ENCODE measurements at places on chromosomes 3 and 15.

DNA sequence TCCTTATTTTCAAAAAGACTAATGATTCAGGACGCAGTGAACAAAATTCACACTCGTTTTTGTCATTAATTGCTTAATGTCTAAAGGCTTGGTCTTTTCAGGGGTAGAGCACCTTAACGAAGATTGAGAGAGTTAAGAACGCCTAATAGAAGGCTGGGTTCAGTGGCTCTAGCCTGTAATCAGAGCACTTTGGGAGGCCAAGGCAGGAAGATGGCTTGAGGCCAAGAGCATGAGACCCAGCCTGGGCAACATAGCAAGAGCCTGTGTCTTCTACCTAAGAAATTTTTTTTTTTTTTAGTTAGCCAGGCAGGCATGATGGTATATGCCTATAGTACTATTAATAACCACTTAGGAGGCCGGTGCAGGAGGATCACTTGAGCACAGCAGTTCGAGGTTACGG lies 7.5 kb downstream of the PIK3CB start:
- DNase-seq, result no peak

GRCh38 chr3:172726380-172726779 lies 15.5 kb upstream of the NCEH1 start:
- no peak for DNase-seq

DNA sequence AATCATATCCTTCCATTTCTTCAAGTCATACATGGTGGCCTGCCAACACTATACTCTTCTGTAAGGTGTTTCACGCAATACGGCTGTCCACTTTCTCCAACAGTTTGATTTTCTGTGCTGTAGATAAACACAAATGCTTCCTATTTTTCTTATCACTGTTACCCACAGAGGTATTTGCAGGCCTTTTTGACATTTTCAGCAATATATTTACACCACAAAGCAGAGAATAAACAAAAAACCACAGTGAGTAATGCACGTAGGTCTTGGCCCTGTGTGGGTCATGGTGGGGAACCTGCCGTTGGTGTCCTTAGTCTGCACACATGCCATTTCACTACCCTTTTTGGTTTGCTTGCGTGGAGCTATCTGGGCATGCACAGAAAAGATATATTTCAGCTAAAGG lies 59.5 kb downstream of the LRRC28 start:
- no peak for DNase-seq

GRCh38 chr3:73490453-73491286 lies 134.1 kb downstream of the PDZRN3 start:
- DNase-seq, result no peak

DNA sequence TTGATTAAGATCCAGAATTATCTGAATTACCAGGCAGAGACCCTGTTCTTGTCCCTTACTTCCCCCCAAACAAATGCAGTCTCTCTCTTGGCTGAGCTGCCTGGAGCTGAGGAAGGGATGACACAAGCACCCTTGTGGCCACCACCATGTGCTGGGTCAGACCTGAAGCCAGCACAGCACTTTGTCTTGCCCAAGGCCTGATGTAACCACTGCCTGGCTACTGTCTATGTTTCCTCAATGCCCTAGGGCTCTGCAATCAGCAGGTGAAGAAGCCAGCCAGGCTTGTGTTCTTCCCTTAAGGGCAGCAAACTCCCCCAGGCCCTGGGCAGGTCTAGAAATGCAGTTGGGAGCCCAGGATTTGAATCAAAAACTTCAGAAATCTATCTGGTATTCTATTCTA lies 15.8 kb upstream of the CASR start:
- DNase-seq, result no peak

GRCh38 chr3:72137865-72138861 lies 353.2 kb upstream of the PROK2 start:
- peak; percentile 18 for DNase-seq

DNA sequence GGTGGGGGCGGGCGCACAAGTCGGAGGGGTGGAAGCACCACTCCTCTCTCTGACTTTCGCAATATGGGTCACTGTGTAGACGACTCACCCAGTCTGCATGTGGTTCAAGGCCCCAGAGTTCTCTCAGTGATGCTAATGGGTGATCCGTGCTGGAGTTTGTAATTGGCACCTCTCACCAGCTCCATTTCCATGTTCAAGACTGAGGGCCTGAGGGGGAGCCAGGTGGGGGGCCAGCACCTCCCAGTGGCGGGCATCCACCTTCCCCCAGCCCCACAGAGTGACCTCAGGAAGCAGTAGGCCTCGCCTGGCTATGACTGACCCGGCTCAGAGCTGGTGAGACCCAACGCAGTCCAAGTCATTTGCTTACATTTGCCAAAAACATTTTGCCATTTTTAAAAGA lies 230.0 kb upstream of the ST8SIA2 start:
- no peak for DNase-seq

- no peak for DNase-seq
Observed at GRCh38 chr3:30847592-30847991, 46.9 kb downstream of the GADL1 start.

GRCh38 chr3:151393941-151394340 lies 9.4 kb upstream of the P2RY12 start:
- no peak for DNase-seq

DNA sequence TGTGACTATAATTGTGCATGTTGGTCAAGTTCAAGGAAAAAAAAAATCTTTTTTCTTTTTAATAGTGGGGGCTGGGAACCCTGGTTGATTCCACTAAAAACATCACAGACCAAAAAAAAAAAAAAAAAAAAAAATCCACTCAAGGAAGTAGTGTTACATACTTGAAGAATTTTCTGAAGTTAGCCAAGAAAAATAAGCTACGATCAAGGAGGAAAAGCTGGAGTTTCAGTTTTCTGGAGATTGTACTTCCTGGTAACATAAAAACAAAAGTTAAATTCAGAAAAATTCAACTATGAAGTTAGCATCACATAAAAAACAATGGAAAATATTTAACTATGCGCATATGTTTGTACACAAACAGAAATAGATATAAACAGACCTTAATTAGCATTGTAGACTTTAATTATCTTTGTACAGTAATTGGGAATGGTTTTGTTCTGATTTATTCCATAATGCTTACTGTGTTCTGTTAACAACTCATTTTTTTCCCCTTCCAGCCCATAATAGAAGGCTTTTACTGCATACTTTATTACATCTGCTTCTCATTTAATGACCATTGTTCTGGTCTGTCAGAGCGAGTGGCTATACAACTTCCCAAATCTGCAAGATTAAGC lies 194.3 kb downstream of the RORA start:
- DNase-seq, result no peak

DNA sequence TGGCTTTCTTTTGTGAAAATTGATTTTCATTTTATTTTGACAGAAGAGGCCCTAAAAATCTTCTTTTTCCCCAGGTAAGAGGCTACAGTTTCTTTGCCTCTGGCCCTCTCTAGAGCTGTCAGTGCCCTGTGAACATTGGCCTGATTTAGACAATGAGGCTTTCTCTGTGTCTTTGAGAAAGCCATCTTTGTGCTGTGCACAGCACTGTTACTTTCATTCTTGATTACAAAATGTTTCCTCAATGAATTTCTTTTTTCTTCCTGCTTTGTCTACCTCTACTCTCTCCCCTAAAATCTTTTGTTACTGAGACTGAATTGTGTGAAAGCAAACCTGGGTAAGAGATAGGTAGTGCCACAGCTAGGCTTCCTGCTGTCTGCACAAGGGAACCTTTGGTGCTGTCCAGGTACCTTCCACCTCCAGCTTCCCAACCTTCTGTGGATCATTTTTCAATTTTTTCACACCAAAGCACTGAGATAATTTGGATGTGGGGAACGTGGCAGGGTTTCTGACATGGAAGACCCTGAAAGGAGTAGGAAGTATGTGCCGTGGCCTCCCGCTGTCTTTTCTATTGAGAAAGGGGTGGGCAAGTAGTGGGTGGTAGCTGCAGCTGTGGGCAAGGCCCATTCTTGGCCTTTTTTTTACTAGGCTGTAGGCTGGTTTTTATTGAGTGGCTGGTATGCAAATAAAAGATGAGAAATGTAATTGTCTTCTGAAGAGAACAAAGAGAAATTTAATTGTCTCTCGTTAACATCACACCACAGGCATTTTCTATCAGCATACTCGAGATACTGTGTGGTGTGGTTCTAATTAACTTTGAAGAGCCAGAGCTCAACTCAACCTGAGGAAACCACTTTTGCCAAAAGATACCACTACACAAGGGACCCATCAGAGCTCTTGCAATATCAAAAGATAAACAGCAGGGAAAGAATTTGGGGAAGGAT lies 21.0 kb downstream of the RAB8B start:
- DNase-seq, result no peak

DNA sequence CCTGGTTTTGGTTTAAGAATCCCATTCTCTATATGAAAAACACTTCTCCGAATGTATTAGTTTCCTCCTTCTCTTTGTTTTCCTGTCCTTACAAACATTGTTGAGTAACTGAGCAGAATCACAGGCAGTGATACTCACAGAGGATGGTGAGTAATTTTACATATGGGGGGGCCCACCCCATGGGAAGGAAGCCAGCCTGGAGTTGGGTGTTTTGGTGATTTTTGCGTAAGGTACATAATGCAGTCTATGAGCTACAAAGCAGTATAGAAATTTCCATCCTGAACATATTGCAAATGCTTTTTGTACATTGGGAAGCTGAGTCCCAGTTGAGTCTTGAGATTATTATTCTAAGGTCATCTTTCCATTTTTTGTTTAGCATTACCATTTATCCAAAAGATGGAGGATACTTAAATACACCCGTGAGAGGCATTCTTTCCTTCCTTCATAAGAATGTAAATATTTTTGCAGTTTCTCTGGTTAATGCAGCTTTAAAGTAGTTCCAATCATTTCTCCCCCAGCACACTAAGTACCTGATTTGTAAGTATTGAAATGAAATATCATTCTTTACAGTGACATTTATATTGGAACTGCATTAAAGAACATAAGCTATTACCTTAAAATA lies 476.8 kb downstream of the AGBL1 start:
- DNase-seq, result no peak

- DNase-seq, result no peak
Observed at GRCh38 chr3:4198491-4198890, 104.7 kb upstream of the SETMAR start.

- DNase-seq, result no peak
Observed at GRCh38 chr3:42846685-42847522, 28.8 kb downstream of the CYP8B1 start.

DNA sequence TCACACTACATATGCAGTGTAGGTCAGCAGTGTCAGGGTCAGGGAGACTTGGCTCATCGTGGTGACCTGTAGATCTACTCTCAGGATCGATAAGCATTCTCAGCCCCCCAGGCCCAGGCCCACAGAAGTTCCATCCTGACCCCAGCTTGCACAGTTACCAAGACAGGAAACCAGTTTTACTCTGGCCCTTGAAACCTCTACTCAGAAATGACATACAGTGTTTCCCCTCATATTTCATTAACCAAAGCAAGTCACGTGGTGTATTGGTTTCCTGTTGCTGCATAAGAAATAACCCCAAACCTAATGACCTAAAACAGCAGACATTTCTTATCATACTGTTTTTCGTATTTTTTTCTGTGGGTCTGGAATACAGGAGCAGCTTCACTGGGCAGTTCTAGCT lies 242.2 kb downstream of the SLCO3A1 start:
- no peak for DNase-seq

- DNase-seq, result no peak
Observed at GRCh38 chr3:141012571-141012970, 38.6 kb upstream of the SPSB4 start.

DNA sequence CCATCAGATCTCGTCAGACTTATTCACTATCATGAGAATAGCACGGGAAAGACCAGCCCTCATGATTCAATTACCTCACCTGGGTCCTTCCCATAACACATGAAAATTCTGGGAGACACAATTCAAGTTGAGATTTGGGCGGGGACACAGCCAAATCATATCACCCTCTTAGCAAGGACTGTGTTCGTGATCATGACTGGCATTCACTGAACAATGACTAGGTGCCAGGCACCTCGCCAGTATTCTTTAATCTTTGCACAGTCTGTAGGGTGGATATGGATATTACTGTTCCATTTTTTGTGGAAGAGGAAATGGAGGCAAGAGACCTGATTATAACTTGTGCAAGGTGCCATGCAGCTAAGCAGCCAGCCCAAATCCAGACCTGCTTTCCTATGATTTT lies 77.5 kb downstream of the IGF1R start:
- DNase-seq, result no peak

DNA sequence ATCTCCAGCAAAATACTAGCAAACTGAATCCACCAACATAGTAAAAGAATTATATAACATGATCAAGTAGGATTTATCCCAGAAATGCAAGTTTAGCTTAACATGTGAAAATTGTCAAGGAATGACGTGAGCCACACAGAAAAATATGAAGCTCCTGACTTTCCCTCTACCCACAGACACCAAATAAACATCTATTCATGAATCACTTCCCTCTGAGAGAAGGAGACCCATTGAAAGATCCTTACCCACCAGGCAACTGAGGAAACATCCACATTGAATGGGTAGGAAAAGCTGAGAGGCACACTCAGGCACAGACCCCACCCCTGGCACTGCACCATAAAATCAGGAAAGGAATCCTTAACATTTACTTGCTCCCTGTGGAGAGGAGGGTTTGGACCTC lies 102.2 kb upstream of the MANF start:
- no peak for DNase-seq

GRCh38 chr3:101142160-101142559 lies 148.9 kb upstream of the ABI3BP start:
- no peak for DNase-seq

DNA sequence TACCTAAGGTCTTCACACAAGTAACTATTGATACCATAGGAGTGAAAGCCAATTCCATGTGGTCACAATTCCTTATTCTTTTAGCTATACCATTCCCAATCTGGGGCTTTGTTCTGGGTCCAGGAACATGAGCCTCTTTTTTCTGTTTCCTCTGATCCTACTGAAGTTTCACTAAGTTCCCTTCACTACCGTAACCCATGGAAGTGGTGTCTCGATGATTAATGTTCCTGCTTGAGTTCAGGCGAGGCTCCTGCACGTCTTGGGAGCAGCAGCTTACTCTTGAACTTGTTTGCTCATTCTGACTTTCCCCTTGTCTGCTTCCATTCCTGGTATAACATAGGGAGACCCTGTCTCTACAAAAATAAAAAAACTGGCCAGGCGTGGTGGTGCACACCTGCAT lies 23.6 kb downstream of the ZNF592 start:
- no peak for DNase-seq

DNA sequence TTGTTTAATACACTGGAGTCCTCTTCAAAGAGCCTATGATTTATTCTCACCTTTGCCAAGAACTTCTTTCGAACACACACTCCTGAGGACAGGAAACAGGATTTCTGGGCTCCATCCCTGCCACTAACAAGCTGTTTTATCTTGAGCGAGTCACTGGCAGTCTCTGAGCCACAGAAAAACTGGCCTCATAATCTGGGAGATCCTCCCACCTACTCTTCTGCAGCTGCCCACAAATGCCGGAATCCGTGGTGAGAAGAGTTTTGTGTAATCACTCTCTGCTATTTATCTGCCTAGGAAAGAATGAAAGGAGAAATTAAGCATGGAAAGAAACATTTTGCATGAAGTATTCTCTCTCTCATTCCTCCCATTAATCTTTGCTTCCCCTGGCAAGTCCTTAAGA lies 172.0 kb upstream of the TRIM42 start:
- DNase-seq, result no peak

DNA sequence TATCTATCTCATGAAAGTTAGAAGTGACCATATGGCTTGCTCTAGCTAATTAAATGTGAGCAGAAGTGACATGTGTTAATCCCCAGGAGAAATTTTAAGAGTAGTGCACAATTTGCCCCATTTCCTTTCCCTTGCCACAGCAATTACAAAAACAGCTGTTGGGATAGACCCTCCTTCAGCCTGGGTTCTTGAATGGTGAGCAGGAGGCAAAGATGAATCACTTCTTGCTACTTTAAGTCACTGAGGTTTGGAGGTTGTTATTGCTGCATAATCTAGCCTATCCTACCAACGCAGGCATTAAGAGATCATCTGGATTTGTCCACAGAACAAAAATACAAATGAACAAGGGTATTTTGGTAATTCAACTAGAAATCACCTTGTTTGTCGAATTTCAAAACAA lies 51.7 kb upstream of the CAPN7 start:
- no peak for DNase-seq

Data from stimulated activated CD8-positive, alpha-beta memory T cell treated with anti-CD3 and anti-CD28 coated beads, Interleukin-15, amount 100 ng/mL, for 48 hours (primary cell).